ENCODE measurements at places on chromosomes 11 and 22.

DNA sequence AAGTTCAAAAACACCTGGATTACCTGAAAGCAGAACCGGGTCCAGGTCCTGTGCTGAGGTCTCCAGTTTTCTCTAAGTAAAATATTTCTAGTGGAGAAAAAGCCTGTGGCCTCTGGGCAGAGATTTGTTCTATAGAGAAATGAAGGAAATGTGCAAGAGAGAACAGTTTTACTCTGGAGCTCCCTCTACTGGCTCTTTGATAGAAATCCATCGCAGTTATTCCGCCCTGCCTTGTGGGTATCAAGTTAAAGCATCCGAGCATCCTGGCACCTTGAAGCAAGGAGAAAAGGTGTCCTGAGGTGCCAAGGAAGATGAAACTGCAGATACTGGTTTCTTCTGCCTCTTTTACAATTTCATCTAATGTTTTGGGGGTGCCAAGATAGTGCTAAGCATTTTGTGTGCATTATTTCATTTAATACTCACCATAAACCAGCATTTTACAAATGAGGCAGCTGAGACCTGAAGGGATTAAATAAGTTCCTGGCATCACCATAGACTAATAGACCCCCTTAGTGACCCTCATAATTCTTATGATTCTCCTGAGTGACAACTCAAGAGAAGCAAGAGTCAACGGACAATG lies 113.1 kb upstream of the HSD17B12 start:
- DNase-seq, result peak; percentile 28

DNA sequence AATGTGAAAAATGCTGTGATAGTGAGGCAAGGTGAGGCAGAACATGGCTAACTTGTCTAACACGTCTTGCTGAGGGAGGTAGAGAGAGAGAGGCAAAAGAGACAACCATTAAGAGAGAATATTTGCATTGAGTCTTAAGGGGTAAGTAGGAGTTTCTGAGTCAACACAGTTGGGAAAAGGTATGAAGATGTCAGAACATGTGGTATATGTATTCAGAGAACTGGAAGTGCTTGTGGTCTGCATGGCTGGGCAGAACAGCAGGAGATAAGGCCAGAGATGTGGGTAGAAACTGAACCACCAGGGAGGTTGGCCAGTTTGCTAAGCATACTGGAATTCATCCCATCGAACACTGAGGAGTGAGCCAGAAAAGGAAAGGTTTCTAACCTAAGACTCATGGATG lies 25.0 kb upstream of the SLC5A1 start:
- DNase-seq, result no peak

DNA sequence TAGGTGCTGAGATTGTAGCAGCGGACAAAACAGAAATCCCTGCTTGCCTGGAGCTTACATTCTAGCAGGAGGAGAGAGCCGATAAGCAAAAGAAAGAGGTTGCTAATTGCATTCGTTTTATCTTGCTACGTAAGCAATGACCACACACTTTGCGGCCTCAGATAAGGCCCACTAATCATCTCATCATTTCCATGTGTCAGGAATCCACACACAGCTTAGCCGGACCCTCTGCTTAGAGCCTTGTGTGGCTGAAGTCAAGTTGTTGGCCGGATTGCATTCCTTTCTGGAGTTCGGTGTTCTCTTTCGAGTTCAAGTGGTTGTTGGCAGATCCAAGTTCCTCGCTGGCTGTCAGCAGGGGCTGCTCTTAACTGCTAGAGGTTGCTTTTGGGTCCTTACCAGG lies 101.6 kb downstream of the CHST1 start:
- no peak for DNase-seq

- no peak for DNase-seq
Observed at GRCh38 chr11:2740275-2740940, 40.6 kb upstream of the KCNQ1OT1 start.

DNA sequence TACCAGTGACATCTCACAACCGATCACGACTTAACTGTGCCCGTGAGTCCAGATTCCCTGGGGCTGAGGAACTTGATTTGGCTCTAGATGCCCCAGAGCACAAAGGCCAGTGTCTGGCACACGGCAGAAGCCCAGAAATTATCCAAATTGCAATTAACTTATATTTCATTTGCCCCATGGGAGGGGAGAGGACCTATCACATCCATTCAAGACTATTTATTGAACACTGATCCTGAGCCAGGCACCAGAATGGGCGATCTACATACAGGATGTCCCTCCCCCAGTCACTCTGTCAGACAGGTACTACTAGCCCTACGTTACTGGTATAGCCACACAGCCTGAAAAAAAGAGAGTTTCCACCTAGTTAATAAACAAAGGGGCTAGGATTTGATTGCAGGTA lies 5.1 kb downstream of the DNAL4 start:
- DNase-seq, result no peak

GRCh38 chr11:6200975-6201374 lies 2.0 kb downstream of the OR52W1 start:
- no peak for DNase-seq

DNA sequence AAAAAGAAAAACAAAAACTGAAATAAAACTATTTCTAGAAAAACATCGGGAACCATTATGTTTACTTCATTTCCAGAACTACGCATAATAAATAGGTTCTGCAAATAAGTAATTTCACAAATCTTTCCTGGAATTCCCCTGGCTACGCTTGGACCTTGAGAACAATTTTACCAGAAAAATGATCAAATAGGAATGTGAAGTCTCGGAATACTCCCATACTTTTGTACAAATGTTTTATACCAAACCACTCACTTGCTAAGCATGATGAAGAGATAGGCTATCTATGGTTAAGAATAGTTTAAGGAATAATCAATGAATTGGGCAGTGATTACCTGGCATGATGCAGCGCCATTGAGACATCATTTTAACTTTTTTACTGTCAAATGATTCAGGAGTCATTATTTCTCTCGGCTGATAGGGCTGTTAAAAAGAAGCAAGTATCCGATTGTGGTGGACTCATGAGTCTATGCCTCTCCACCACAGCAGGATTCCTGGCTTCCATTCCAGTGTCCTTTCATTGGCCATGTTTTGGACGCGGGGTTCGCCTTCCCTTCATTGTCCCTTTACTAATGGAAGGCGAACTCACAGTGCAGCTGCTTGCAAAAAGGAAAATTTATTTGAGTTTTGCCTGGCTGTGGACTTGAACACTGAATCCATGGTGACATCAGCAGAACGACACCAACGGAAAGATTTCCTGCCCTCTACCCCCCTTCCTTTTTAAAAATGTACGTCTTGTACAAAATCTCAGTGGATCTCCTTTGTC lies 39.9 kb upstream of the BLID start:
- DNase-seq, result peak; percentile 37

DNA sequence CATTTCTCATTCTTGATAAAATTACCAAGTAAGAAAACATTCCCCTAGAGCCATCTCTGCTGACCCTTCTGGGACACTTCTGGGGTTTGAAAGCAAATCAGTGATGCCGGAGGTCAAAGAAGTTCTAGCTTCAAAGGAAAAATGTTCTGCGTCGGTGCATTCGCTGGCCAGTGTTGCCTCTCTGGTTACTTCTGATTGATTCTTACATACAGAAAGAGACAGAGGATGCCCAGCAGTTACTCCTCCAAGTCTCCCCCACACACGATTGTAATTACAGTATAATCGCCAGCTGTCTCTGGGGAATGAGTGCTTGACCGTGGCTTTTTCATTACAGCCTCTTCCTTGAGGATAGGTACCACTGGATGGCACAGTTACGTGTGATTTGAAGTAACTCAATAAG lies 150.9 kb downstream of the SNX19 start:
- DNase-seq, result no peak

- no peak for DNase-seq
Observed at GRCh38 chr11:6249770-6250555, 9.7 kb upstream of the CCKBR start.

GRCh38 chr11:28176351-28176750 lies 68.2 kb downstream of the METTL15 start:
- no peak for DNase-seq

DNA sequence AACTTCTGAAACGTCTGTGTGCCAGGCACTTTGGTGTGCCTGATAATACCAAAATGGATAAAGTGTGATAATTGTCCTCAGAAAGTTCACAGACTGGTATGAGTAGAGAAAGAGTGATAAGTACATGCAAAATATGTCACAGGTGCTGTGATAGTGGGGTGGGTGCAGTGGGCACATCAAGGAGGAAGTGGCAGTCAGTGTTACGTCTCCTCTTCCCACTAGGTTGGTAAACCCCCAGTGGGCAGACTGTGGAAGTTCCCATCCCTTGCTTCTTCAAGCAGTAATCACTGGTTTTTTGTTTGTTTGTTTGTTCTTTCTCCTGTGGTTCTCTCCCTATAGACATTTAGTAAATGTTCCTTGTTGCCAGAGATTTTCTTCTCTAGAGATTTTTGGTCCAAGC lies 5.4 kb downstream of the RNF121 start:
- DNase-seq, result no peak

- DNase-seq, result no peak
Observed at GRCh38 chr11:121538054-121538453, 85.3 kb upstream of the SORL1-AS1 start.

- DNase-seq, result no peak
Observed at GRCh38 chr22:20407829-20408228, 13.9 kb downstream of the ZNF74 start.

DNA sequence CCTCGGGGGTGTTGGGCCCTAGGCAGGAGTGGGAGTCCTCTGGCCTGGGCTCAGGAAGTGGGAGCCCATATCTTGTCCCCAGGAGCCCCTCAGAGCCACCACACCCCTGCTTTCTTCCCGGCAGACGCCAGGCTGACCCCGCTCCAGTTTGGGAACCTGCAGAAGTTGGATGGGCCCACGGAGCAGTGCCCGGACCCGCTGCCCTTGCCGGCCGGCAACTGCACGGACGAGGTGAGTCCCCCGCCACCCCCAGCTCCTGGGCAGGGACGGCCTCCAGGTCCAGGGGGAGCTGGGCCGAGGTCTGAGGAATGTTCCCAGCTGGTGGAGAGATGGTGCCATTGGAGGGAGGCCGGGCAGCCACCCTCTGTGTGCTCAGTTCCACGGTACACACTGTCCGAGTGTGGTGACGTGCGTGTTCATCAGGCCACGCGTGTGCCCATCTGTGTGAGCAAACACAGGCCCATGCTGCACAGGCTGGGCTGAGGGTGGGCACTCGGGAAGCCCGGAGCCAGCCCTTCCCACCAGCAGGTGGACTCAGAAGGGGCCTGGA lies 4.8 kb downstream of the MUC5B start:
- DNase-seq, result no peak

DNA sequence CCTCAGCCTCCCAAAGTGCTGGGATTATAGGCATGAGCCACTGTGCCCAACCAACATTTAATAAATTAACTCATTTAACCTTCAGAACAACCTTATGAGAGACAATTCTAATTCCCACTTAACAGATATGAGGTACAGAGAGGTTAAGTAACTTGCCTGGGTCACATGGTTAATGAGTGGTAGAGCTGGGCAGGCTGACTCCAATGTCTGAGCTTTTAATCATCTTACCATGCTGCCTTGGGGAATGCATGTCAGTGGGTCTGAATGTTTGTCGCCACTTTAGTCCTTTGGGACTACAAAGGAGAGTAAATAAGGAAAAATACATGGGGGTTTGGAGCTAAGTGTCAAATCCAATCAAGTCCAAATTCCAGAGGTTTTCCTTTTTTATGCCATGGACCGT lies 11.2 kb upstream of the PIK3C2A start:
- DNase-seq, result no peak

DNA sequence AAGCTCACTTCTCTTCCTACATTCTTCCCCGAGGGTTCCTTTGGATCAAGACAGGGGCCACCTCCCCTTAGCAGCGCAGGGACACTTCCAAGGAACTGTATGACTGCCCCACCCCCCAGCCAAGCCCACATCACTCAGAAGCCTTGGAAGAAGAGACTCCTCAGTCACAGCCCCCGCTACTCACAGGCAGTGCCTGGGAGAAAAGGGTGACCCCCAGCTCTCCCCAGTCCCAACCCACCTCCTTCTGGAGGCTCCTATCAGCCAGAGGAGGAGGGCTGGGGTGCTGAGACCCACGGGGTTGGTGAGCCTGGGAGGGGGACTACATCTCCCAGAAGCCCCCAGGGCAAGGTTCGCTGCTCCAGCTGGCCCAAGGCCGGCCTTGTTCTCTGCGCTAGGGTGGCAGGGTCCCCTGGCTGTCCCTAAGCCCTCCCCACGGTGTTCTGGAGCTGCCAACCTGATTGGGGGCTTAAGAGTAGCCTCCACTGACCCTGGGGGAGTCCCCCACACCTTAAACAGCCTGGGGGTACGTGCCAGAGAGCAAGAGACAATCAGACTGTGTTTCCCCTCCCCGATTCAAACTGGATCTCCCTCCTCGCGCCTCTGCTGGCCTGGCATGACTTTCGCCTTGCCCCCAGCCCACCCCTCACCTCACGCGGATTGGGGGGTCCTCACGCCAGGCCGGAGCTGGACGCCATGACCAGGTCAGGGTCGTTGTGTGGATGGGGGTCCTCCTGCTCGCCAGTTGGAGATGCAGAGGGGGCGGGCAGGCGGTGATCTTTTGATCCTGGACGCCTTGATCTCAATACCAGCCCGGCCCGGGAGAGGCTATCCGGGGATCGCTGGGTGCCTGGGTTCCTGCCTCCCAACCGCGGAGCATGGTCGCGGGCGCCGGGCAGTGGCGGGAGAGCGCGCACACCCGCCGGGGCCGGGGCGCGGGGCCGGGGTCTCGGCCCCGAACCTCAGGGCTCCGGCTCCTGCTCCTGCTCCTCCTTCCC lies 838 bp downstream of the BCL9L start:
- peak; percentile 65 for DNase-seq

DNA sequence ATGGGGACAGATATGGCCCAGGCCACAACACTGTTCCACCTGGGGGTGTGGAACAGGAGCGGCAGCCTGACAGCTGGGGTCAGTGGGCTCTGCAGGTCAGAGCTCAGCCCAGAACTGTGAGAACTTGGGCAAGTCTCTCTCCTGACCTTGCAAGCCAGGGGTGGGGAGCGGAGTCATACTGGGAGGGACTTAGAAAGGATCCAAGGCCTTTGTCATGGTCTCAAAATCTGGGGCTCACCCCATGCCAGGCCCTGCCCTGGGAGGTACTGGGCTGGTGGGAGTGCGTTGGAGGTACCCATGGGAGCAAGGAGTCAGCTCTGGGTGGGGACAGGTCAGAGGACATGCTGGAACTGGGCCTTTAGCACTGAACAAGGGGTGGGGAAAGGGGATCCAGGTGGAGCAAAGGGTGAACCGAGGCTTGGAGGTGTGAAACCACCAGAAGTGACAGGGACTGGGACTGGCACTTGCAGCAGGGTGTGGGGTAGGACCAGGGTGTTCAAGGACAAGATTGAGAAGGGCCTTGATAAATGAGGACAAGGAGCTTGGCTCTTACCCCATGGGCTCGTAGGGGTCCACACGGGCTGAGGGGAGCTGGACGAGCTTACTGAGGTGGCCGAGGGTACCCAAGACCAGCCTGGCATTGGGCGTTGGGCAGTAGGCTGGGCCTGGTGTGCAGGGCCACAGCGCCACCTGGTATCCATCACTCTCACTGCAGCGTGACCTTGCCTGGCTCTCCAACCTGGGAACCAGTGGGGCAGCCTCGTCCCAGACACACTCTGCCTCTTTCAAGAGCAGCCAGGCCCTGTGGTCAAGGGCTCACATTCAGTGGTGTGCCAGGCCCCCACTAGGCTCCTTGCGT lies 7.4 kb upstream of the PMM1 start:
- DNase-seq, result peak; percentile 70

GRCh38 chr11:85572056-85572455 lies 55.1 kb downstream of the DLG2 start:
- no peak for DNase-seq

GRCh38 chr22:23478175-23478574 lies 101.9 kb downstream of the IGLL1 start:
- DNase-seq, result no peak

- DNase-seq, result no peak
Observed at GRCh38 chr22:20234760-20235388, 33.2 kb downstream of the RTN4R start.

- DNase-seq, result peak; percentile 97
Observed at GRCh38 chr22:46296257-46297150, at the start of gene GTSE1. Gene GTSE1 (plus strand): TSS chr22:46296870. CDS start chr22:46297401, 531 bp downstream.

GRCh38 chr22:46056546-46057245 lies 79.7 kb upstream of the WNT7B start:
- no peak for DNase-seq
